Stimulated activated CD8-positive, alpha-beta memory T cell treated with anti-CD3 and anti-CD28 coated beads, Interleukin-12 subunit alpha, Interleukin-12 subunit beta, amount 100 ng/mL, for 1 hour (primary cell): ENCODE measurements at places on chromosomes 1 and 21.

GRCh38 chr21:32322676-32323075, 24.0 kb downstream of the MRAP start:
- DNase-seq: no peak

DNA sequence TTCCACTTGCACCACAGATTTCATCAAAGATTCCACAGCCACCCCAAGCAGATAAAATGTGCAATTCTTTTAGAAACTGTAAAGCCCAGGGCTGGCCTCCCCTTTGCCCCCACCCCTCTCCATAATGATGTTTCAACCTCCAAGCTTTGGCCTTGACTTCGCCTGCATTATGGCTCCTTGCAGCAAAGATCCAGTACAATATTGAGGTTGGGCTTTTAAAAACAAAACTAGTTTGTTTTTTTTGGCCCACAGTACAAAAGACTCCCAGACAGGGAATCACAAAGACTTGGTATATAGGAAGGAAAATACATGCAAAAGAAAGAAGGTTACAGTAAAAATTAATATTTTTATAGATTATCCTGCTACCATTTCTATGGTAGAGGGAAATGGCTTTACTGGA, 356.5 kb upstream of the PTBP2 start:
- DNase-seq: no peak

DNA sequence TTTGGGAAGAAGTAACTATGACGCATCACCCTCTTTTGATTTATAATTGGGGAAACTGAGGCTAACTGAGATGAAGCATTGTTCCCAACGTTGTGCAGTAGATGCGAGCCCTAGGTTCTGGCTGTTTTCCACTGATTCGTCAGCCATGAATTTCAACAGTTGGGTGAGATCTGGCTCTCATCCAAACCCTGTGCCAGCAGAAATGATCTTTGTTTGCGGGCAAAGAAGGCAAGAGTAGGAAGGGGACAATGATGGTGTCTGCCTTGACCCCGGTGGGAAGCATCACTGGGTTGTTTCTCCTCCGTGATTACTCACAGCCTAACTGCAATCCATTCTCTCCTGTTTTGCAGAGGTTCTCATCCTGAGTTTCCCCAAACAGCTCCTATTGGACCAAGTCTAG, 142.3 kb downstream of the MIS18A start:
- no peak for DNase-seq

DNA sequence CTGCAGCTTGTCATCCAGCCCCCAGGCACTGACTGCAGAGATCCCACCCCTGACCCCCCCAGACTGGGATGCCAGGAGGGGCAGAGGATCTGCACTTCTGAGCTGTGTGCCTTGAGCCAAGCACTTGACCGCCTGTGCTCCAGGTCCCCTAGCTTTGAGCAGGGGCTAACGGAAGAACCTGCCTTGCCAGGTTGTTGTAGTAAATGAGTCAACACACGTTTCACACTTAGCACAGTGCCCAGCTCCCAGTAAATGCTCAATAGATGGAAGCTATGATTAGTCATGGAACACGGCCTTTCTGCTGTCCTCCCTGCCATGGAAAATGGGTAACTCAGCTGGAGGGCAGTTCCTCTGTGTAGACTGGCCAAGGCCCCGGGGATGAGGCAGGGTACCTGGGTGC, 24.1 kb downstream of the IFFO2 start:
- DNase-seq: no peak

GRCh38 chr1:160659566-160659965, 12.7 kb upstream of the SLAMF1 start:
- DNase-seq: no peak
